Neural cell (in vitro differentiated cells): ENCODE measurements at places on chromosomes 13 and 19. TPM values are rescaled to one million over a fixed set of nuclear protein-coding genes. Genes with fewer than 3 reads are reported as not detected.

The DACT3 gene
- polyA plus RNA-seq, result 29.3 and 32.5 TPM in 2 replicates

The NLRP12 gene
- not detected in 2 replicates for polyA plus RNA-seq

The ZNF563 gene
- 1.7 and 3.6 TPM in 2 replicates for polyA plus RNA-seq

The PRODH2 gene
- not detected in 2 replicates for polyA plus RNA-seq
